Activated naive CD8-positive, alpha-beta T cell treated with anti-CD3 and anti-CD28 coated beads, Interleukin-2, amount 50 U/mL, for 24 hours (primary cell): ENCODE measurements at places on chromosomes 5 and 9.

- DNase-seq = no peak
Measured at GRCh38 chr5:104431002-104431620, 868.5 kb upstream of the NUDT12 start.

DNA sequence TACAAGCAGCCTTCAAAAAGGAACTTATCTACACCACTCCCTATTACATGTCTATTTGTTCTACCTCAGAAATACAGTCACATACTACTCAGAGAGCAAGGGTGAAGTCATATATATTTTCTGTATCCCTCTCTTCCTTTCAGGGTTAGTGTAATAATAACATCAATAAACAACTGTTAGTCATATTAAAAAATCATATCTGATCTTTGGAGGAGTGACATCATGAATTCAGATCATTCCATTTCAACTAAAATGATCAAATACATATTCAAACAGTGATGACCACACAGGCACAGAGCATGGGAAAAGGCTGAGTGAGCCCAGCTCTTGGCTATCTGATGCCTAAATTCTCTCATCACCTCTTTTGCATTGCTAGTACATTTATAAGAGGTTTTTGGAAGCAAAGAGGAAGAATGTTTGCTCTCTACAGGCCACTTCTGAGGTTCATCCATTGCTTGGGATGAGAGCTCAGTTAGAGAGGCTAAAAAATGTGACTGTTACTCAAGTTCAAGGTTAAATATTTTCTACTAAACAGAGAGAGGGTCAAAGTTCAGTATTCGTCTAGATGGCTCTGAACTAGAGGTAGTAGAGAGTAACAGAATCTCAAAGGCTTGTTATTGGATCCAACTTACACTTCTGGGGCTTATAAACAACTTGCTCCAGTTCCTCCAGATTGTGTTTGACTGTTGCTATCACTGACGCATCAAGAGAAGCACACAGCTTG, 39.0 kb downstream of the RIGI start:
- no peak for DNase-seq

GRCh38 chr9:130244548-130245165, 20.9 kb upstream of the HMCN2 start:
- DNase-seq = no peak

DNA sequence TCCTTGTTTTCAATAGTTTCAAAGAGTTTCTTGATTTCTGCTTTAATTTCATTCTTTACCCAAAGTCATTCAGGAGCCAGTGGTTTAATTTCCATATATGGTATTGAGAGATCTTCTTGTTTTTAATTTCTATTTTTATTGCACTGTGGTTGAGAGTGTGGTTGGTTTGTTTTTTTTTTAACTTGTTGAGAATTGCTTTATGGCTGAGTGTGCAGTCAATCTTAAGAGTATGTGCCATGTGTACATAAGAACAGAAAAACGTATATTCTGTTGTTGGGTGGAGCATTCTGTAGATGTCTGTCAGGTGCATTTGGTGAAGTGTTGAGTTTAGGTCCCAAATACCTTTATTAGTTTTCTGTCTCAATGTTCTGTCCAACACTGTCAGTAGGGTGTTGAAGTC, 26.7 kb upstream of the IPPK start:
- DNase-seq = no peak

- DNase-seq = no peak
Measured at GRCh38 chr5:143352691-143353090, 50.8 kb downstream of the NR3C1 start.

DNA sequence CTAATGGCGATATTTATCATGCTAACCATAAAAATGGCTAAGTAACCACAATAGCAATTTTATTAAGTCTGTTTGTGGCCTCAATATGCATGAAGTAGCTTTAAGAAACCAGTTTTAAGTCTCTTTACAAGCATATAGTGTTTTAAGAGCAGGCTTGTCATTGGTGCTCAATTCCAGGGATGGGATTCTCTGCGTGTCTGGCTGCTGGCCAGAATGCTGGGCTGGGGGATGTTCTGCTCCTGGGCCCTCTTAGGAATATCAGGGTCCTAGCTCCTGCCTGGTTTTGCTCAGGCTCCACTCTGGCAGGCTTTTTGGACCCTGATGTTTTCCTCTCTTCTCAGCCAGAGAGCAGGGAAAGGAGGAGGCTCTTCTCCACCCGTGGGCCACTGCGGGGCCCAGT, 127.2 kb downstream of the PDE8B start:
- DNase-seq = no peak

GRCh38 chr5:132253008-132253441, 4.5 kb upstream of the PDLIM4 start:
- DNase-seq = no peak

GRCh38 chr5:1728846-1729245, 70.8 kb downstream of the MRPL36 start:
- no peak for DNase-seq

- DNase-seq = peak; percentile 76
Measured at GRCh38 chr9:99057665-99058625, 47.0 kb upstream of the TGFBR1 start.
